Large intestine (tissue), 12 donors: ENCODE measurements at places on chromosomes 6 and 20.

DNA sequence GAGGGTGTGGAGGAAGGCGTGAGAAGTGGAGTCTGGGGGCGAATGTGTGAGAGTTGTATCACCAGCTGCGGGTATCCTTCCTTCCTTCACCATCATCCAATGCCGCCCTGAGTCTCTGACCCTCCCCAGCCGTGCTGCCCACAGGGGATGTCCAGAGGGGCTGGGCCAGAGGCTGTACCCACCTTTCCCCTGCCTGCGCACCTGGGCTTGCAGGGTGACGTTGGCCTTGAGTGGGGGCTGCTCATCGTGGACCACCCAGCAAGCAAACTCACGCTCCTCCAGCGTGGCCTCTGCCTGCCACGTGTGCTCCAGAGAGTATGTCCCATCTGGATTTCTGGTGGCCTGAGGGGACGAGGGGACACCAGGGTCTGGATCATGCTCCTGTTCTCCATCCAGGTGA is 116.9 kb upstream of the SIRPA start:
- no peak for DNase-seq

DNA sequence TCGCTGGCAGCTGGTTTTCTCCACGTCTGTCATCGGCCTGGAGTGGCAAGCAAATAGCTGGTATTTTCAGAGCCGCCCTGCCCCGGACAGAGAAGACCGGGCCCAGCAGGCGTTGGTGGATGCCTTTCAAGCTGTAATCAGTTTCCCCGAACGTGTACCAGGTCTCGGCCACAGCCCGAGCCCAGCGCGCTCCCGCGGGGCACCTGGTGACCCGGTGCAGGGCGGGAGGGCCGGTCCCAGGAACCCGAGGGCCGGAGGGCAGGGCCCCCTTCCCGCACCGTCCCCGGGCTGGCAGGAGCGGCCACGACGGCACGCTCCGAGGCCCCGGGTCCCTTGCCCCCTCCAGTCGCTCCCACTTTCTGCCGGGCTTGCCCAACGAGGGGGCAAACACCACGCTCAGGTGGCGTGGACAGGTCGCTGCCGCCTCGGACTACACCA is 348 bp upstream of the PYGB start:
- DNase-seq, result no peak

DNA sequence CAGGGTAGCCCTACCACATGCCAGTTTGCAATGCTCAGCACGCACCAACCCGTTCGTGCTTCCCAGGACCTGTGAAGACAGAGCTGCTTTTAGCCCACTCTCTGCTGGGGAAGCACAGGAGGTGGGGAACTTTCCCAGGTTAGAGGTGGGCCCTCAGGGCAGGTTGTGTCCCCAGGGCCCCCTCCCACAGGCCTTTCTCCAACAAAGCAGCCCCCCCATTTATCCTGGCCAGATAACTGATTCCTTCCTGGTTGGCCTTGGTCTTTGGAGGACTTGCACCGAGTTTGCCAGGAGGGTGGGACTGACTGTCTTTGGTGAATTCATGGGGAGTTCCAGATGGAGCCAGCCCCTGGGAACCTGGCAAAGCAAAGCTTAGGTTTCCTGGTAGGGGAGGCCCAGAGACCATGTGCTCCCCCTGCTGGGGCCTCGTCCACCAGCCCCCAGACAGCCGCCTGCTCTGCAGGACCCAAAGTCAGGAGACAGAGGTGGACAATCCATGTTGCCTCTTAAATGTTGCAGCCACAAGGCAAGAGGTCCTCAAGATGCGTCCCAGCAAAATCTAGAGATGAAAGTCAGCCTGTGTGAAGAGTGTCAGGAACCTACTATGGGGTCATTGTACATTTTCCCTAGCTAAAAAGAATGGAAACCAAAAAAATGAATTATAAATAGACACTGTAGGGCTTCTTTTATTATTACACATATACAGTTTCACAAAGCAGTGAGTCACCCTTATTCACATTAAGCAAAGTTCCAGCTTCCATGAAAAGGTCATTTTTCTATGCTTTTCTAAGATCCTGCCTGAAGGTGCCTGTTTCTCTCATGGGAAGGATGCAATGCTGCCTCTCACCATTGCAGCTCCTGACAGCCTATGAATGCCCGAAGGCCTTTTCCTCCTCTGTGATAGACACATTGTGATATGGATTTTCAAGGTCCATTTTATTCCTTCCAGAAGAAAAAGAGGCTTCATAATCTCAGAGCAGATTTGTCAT is 497.8 kb downstream of the PREX1 start:
- DNase-seq, result no peak

DNA sequence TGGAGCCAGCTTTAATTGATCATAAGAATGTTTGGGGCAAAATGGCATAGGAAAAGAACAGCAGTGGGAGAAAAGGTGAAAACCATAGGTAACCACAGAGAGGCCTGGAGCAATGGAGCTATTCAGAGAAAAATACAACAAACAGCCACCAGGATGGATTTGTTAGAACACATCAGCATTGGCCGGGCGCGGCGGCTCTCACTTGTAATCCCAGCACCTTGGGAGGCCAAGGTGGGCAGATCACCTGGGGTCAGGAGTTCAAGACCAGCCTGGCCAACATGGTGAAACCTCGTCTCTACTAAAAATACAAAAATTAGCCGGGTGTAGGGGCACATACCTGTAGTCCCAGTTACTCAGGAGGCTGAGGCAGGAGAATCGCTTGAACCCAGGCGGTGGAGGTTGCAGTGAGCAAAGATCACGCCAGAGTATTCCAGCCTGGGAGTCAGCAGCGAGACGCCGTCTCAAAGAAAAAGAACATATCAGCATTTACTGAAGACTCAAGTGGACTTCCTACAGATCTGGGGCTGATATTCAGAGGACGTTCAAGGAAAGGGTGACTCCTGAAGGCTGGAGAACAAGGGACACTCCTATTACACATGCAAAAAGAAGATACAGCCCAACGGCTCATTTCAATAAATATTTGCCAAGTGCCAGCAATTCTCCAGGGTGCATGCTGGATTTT is 20.2 kb downstream of the SNHG17 start:
- DNase-seq, result no peak

DNA sequence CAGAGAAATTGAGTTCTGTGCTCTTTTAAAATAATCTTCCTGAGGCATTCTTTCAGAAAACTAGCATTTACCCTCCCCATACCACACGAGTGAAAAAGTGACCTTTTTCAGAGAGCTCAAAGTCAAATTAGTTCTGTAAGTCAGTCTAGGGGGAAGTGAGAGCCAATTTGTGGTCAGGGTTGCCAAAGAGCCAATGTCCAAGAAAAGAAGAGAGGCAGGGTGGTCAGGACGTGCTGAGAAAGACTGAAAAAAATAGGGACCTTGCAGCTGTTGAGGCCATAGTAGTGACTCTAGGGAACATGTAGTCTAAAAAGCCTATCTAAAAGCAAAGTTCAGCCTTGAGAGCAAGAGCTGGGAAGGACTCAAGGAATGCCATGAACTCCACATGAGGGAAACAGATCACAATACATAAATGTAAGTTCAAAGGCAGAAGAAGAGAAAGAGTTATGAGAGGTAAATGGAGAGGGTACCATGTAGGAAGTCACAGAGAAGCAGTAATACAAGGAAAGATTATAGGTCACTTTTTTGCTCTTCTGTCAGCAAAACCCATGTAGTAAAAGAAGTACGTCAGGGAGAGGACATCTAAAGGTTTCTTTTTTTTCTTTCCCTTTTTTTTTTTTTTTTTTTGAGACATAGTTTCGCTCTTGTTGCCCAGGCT is 565.1 kb upstream of the FLRT3 start:
- DNase-seq, result no peak

DNA sequence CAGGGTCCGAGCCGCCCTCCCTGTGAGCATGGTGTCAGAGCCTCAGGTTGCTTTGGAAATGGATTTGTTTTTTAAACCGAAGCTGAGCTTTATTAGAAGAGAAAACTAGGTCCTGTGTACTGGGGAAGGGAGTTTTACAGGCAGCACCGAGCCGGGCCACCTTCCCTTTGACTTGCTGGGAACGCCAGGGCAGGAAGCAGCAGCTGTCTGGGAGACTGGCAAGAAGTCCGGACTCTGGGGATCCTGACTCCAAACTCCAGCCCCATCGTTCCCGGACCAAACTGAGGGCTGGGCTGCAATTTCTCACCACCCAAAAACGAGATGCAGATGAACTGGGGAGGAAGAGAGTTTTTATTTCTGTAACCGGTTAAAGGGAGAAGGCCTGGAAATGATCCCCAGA is 214.9 kb upstream of the KCNG1 start:
- DNase-seq, result no peak

GRCh38 chr6:28266563-28266961 is 381 bp upstream of the ZSCAN26 start:
- no peak for DNase-seq

- no peak for DNase-seq
Measured at GRCh38 chr6:15184441-15184861, 61.4 kb upstream of the JARID2 start.

DNA sequence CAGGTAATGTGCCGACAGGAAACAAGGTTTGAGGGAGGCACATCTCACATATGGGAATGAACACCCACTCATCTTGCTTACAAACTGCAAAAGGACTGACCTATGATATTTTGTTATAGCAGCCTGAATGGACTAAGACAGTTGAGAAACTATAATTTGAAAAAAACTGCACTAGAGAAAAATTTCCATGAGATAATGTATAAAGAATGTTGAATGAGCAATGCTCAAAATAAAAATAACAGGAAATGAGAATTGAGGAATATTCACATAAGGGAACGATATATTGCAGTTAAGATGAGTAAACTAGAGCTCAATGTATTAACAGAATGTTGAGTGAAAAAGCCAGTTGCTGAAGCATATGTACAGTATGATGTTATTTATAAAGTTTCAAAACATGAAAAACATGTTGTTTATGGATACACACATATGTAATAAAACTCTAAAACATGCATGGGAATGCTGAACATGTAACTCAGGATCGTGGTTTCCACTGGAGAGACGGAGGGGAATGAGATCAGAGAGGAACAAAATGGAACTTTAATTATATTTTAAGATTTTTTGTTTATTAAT is 6.3 kb upstream of the TBC1D22B start:
- DNase-seq, result no peak

GRCh38 chr20:40081653-40082052 is 607.4 kb downstream of the MAFB start:
- no peak for DNase-seq

DNA sequence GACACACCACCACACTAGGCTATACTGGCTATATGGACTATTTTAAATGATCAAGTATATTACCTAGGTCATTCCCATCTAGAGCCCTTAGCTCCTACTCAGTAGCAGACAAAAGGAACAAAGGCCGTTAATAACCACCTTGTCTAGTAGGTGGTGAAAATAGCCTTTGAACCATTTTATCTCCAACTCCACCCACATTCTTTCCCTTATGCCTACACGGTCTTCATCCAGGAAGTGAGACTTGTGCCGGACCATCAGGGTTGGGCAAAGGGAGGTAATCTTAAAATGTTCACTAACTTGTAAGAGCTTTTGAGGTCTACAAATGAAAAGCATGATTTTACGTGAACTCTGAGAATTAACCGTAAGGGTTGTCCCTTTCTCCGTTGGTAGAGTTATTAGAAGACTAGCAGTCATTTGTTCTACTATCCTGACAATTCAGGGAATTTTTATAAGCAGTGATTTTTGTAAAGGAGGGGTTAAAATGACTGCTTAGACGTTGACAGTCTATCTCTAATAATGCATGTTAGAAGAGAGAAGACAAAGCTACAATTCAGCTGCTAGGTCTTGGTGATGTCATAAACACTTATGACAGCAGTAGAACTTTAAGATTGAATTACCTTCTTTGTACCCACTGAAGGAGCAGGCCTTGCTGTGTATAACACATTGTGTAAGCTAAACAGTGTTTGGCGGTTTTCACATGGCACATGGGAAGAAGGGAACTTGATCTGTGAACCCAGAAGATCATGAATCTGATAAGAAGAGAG is 371.8 kb upstream of the JAG1 start:
- DNase-seq, result peak; percentile 87

GRCh38 chr6:19880066-19880465 is 42.9 kb downstream of the ID4 start:
- DNase-seq, result no peak

- DNase-seq, result no peak
Measured at GRCh38 chr6:99867026-99867425, 127.0 kb downstream of the MCHR2 start.

GRCh38 chr6:150599199-150600009 is at the start of gene PLEKHG1:
Gene PLEKHG1, plus strand, starts transcription at chr6:150599885. Its CDS starts 133,797 bp downstream, at chr6:150733682.
- peak; percentile 86 for DNase-seq

DNA sequence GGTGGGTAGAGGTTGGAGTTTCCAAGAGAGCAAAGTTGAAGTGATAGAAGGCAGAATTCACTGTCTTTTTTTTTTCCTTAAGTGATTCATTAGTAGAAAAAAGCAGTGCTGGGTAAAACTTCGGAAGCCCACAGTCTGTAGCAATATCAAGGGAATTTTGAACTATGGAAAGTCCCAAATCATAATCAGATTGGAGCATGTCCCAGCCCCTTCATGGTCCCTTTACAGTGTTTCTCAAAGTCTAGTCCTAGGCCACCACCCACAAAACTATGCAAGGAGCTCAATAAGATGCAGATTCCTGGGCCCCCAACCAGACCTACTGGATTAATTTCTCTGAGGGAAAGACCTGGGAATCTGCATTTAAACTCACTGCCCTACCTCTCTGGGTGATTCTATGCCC is 22.6 kb downstream of the NEDD9 start:
- no peak for DNase-seq

GRCh38 chr6:169312658-169313346 is 59.2 kb upstream of the THBS2 start:
- DNase-seq, result no peak

DNA sequence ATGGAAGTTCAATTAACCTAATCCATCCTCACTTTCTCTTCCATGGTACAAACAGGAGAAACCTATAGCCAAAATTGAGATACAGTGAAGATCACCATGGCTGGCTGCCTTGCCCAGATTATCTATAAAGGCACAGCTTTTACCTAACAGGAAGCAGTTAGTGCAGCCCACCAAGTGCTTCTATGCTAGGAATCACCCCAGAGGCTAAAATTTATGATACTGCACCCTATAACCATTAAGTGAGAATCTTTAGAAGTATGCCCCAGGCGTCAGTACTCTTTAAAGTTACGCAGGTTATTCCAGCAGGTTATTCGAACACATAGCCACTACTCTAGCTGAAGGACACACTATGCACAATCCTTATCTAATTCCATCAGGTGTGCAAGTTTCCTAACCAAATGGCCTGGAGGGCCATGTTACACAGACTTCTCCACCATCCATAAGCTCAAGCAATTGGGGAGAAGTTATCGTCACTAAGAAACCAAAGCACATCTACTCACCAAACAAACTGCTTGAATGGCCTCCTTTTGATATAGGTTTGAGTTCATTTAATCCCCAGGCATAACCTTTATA is 43.1 kb downstream of the MAN1A1 start:
- no peak for DNase-seq

DNA sequence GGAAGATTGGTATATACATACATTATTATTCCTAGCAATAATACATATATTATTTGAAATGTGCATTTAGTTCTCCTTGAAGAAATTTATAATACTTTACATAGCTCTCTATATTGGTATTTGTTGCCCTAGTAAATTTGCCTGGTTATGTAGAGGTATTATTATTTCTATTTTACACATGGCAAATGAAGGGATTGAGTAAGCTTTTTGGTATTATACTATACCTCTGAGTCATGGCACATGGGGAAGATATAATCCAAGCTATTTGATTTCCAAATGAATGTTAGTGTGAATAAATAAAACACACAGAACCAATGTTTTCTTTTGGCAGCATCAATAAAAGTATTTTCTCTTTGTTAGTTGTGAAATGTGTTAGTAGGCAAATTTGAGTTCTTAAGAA is 409.6 kb upstream of the SLC35B3 start:
- DNase-seq, result no peak
